ENCODE measurements at places on chromosomes 5 and 9.
A peak's percentile ranks its signal among the peaks of the same experiment; 100 is the strongest.

DNA sequence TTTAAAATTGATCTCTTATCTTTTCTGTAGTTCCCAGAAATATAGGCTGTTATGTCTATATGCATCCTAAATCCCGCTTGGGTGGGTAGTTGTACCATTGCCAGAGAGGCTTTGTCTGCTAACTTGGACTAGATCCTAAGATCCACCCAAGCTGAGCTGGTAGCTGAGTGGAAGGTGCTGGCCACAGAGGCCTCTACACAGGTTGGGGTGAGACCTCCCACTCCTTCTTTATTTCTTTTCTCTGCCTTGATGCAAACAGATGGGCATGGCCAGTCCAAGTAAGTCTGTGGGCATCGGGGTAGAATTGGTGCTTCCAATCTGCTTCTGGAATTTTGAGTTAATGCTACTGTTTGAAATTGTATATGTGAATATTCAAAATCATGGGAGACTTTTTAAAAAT lies 14.4 kb upstream of the GADD45G start:
- DNase-seq = no peak

GRCh38 chr5:141392429-141393198 lies at the start of gene PCDHGA8:
Gene PCDHGA8 (plus strand): TSS chr5:141392633. CDS start chr5:141392814, 181 bp downstream.
- no peak for DNase-seq

DNA sequence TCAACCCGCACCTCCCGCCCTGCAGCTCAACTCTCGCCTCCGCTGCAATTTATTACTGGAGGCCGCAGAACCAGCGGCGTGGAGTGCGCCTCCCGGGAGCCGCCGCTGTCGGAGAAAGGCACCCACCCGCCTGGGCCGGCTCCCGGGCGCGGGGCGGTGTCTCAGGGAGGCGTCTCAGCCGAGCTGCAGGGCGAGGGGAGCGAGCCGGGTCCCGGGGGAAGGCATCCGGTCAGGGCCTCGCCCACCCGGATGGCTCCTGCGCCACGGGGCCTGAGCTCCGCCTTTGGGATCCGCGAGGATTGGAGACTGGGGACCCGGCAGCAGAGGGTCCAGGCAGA lies 32.9 kb downstream of the TSPAN17 start:
- DNase-seq = no peak

DNA sequence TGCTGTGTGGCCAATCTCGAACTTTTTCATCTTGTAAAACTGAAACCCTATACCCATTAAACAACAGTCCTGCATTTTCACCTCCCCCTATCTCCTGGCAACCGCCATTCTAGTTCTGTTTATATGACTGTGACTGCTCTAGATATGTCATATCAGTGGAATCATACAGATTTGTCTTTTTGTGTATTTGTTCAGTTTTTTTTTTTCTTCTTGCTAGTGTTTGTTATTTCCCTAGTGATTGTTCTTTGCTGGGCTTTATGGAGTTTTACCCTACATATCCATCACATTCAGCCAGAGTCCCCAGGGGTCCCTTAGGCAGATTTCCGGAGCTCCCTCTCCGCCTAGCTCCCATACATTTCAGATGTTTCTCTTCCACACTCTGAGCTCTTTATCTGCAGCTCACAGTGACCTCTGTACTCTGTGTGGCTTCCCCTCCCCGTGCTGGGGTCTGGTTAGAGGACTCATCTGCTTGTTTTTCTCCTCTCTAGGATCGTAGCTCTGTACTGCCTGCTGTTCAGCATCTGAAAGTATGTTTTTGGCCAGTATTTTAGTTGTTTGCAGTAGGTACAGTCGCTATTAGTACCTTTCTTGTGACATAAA lies 25.1 kb upstream of the CARTPT start:
- DNase-seq = no peak

GRCh38 chr9:80932947-80933780 lies 756.2 kb downstream of the TLE1 start:
- DNase-seq = no peak

- DNase-seq = no peak
Measured at GRCh38 chr5:75509546-75509945, 1.9 kb downstream of the CERT1 start.

GRCh38 chr9:71352837-71353236 lies 231.4 kb upstream of the TRPM3 start:
- DNase-seq = no peak

- DNase-seq = peak; percentile 69
Measured at GRCh38 chr5:140245341-140245740, 57.6 kb downstream of the PFDN1 start.

- no peak for DNase-seq
Measured at GRCh38 chr9:137397675-137398423, 25.1 kb downstream of the EXD3 start.

DNA sequence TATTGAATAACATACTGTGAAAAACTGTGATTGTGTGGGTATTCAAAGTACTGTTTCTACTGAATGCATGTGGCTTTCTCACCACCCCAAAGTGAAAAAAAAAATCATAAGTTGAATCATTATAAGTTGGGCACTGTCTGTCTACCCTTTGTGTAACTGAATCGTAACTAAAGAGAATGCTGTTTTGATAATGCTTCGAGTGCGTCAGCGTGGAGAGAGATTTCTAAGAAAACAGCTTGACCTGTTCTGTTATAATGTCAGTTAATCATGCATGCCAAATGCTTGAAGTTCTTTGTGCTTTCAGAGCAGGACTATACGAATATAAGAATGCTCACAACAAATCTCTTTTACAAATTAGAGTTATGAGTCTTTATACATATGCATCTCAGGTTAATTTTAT lies 148.8 kb upstream of the SGCD start:
- no peak for DNase-seq

GRCh38 chr9:3238236-3238635 lies 287.6 kb downstream of the RFX3 start:
- no peak for DNase-seq

DNA sequence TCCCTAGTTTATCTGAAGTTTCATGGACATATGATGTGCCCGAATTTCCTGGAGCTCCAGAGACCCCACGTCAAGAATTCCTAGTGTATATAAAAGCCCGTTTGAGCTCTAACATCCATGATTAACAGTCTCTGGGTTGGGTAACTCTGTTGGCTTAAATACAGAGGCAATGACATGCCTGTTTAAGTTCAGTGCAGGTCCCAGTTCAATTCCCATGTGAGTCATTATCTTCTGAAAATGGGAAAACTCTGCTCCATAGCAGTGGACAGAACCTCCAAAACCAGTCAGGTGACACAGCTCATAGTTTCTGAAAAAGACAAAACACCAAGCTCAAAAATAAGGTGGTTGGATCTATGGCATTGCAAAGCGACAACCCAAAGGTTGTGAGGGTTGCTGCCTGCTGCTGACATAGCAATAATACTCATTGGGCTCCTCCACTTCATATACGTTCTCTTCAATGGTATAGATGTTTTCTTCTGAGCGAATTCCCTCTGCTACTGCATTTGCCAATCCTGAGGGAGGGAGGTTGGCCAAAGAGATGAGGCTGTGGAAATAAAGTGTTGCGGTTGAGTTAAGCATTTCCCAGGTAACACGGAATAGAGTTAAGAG lies 22.0 kb downstream of the HAVCR2 start:
- no peak for DNase-seq

GRCh38 chr9:112443200-112443599 lies 43.4 kb upstream of the KIAA1958 start:
- peak; percentile 69 for DNase-seq

DNA sequence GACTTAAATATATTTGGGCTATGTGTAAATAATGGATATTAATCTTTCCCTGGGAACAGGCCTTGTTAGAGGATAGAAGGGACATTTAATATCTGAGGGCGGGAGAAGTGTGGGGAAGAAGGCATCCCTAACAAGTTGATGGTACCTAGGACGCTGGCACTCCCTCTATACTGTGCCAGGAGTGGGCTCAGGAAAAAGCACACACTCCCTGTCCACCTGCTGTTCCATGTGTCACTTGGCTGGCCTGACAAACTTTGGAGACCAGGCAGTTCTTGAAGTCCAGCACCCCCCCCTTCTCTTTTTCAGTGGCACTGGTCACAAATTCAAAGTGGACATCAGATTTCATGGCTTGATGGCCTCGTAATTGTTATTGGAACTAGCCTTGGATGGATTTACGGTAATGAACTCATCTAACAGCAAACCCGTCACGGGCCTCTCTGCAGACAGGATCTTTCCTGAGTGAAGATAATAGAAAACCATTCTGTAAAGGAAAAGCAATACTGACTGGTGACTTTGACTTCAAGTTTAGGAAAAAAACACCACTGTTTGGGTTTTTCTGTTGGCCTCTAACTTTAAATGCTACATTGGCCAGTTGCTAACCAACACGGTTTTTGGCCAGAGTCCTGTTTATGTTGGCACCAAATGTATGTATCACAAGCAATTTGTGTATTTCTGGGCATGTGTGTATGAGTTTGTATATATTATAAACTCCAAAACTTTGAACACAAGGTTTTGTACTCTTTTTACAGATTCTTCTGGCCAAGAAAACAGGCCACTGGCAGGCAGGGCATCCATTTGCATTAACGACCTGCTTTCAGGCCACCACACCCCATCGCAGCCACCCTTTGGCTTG lies 552.6 kb downstream of the CCDC171 start:
- DNase-seq = no peak

GRCh38 chr9:114126247-114127060 lies 27.4 kb upstream of the KIF12 start:
- DNase-seq = no peak

DNA sequence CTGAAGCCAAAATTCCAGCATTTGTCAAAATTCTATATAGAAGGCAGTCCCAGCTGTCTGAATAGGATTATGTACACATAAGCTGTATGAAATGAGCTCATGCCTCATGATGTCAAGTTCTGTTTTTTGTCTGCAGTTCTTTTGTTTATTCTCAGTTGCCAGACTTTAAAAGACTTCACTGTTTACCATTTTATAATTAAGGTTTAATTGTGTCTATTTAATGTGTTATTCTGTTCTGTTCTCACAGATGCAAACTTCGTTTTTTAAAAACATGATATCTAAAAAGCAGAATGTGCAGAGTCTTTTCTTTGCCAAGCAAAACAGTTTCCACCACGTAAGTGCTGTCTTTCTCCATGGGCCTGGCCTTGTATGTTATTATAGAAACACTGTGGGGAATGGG lies 31.1 kb downstream of the ERAP1 start:
- no peak for DNase-seq

DNA sequence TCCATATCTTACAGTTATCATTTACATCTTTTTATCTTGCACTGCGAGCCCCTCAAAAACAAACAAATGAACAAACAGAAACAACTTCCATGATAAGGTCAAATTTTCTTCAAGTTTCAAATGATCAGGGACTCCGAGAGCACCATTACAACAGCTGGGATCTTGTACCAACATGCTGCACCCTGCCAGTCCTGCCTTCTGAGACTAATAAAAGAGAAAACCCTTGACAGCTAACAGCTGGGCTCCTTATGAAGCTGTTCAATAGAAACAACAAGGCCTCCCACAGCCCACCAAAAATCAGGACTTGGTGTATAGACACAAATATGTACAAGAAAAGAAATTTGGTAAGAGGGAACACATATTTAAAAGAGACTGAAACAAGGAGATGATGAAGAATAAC lies 985.3 kb upstream of the DMAC1 start:
- no peak for DNase-seq

DNA sequence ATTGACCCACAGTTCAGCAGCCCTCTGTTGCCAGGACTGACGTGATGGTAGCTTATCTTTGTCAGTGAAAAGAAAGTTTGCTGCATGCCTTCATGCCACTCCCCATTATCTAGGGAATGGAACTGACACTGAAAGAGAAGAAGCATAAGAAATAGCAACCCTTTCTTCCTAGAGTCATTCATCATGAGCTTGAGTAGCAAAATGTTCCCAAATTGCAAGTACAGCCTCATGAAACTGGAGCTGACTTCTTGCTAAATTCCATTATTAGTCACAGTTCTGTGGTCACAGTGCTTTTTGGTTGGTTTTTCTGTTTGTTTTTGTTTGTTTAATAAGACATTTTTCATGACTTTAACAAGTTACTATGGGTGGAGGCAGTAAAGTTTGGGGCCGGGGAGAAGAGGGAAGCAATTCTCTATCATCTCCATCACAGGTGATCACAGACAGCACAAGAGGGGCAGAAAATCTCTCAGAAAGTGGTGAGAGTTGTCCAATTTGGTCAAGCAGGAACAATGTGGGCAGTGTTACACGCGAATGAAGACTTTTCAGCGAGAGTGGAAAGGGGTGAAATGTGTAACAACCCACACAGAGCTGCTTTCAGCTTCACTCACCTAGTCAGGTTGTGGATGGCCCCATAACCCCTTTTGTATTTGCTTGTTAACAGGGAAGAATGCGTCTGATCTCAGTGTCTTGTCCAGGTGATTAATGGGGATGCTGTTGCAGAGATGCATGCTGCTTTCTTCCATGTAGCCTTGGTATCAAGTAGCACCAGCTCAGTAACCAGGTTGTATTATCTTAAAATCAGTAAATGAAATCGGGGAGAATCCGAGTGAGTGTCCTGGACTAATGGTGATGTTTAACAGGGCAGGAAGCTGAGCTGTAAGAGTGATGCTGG lies 440.4 kb downstream of the DMRT2 start:
- DNase-seq = no peak

- DNase-seq = no peak
Measured at GRCh38 chr9:37976714-37977477, 73.0 kb upstream of the SLC25A51 start.

GRCh38 chr5:61440086-61440485 lies 108.0 kb downstream of the ZSWIM6 start:
- no peak for DNase-seq

- DNase-seq = peak; percentile 39
Measured at GRCh38 chr5:73160239-73160671, 12.7 kb upstream of the TMEM174 start.

- no peak for DNase-seq
Measured at GRCh38 chr9:87354147-87354546, 143.5 kb upstream of the DAPK1 start.

DNA sequence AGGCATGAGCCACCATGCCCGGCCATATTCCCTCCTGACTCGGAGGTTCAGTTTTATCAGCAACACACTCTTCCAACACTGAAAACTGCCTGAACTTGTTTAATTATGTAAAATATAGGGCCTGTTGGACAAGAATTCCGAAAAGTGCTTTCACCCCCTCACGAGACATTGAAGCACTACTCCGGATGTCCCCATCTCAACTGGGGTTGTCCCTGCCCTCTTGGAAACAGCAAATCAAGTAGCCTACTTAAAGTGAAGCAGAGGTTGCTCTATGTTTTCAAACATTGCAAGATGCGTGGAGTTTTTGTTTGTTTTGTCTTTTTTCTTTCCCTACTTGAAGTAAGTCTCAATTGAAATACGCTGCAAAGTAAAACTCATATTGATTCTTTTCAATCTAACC lies 7.6 kb downstream of the PTGER4 start:
- no peak for DNase-seq

GRCh38 chr9:8252445-8252844 lies 452.9 kb upstream of the DMAC1 start:
- no peak for DNase-seq

DNA sequence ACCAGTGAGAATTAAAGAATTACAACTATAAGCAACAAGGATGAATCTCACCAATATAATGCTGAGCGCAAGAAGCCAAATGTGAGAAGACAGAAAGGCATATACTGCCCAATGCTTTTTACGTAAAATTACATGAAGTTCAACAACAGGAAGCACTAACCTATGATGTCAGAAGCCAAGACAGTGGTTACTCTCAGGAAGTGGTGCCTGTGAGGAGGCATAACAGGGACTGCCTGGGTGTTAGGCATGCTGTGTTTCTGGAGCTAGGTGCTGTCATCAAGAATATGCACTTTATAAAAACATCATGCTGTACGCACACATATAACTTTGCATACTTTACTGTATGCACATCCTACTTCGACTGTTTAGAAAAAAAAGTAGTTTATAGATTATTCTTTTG lies 30.1 kb downstream of the FRMD3 start:
- DNase-seq = peak; percentile 65

GRCh38 chr5:176181271-176181855 lies 56.9 kb upstream of the SIMC1 start:
- DNase-seq = no peak

GRCh38 chr9:137048655-137049543 lies 2.9 kb upstream of the NPDC1 start:
- DNase-seq = no peak
